NCI-H1417 treated with DMSO at 0.1 percent for 48 hours (cell line): ENCODE measurements at places on chromosomes 11 and 22.

DNA sequence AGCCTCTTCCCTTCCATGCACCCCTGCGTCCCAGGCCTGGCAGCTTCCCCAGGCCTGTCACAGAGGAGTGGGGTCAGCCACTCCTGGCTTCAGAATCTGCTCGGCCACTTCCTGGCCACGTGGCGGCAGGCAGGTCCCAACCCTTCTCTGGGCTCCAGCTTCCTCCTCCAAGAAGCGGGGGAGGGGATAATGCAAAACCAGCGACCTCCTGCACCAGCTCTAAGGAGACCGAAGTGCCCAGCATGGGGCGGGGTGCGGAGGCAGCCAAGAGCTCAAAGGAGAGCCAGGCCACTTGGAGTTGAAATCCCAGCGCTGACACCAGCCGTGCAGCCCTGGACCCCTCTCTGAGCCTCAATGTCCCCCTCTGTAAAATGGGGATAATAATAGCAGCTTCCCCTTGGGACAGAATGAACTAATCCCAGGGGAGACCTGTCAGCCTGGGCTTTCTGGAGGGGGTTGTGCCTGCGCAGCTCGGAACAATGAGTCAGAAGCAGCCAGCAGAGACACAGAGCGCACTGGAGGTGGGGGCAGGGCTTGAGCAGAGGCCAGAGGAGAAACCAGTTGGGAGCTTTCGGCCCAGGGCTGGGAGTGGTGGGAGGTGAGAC is 22.8 kb upstream of the PICK1 start:
- no peak for DNase-seq

GRCh38 chr11:121418625-121419114 is 33.4 kb upstream of the SORL1 start:
- no peak for DNase-seq

DNA sequence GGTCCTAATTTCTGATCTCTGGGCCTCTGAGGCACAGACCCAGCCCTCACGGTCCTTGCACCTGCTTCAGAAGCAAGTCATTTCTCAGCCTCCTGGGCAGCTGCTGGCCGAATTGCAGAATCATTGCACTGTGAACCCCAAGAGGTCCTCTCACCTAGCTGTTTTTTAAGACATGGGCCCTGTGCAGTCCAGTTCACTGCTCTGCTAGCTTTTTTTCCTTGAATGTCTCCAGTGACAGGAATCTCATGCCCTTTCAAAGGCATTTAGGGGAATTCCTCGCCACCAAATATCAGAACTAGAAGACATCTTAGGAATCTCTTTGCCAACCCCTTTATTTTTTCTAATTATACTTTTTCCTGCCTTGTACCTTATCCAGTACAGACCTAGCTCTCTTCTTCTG is 35.6 kb upstream of the TP53I11 start:
- DNase-seq, result no peak

DNA sequence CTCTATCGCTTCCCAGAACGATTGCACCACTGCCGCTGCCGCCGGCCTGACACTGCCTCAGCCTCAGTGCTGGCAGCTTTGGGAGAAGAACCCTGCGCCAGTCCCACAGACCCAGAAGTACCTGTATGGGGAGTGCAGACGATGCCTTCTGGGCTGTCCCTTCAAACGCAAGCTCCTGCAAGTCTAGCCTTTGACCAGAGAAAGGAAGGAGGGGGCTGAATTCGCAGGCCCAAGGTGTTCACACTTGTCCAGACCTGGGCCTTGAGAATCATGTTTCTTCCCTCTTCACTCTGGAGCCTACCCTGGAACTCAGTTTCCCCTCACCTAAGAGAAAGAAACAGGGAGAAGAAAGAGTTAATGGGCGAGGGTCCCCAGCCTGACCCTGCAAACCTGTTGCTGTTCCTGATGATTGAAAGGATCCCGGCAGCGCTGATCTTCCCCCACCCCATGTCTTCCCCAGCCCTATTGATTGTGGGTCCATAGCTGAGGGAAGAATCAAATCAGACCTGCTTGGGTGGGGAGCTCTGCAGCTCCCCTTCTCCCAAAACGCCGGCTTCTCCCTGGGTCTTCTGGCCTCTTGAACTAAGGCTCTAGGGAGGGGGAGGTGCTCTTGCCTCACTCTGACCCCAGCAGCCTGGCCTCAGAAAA is 786 bp upstream of the MCAM start:
- DNase-seq, result no peak

DNA sequence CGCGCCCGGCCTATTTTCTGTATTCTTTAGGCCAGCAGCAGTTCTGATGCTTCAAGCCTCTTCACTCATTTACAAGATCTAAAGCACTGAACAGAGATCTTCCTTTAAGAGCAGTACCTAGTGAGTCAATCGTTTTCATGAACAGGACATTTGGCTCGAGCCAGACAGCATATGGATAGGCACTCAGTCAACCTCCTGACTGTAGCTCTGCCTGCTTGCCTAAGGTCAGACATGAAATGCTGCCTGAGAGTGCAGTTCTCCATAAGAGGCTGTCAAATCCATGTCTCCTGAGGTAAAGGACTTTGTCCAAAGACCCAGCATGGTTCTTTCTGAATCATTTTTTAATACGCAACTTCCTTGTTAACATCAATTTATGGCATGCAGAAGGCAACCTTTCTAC is 941.2 kb downstream of the DLG2 start:
- no peak for DNase-seq

DNA sequence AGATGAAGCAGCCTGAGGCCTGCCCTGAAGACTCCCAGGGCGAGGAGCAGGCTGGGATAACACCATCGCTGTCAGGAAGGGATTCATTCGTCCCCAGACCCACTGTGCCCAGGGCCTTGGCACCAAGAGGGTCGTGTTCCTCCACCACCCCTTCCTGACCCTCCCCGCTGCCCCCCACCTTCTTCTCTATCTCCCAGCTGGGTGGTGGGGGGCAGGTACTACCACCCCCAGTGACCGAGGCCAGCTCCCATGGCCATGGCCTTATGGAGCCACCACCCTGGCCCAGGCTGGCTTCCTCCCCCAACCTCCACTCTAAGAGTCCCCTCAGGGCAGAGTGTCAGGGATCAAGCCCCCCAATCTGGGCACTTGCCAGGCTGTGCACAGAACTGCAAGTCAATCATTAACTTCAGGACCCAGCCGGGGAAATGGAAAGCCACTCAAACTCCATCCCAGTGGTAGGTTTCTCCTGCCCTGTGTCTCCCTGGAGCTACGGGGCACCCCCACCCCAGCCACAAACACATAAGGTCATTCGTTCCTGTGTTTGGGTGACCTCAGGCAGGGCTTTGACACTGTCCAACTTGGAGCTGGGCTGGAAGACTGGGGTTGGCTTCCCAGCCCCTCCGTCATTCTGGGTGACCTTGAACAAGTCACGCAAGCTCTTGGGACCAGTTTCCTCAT is 33.3 kb upstream of the WNT11 start:
- no peak for DNase-seq

DNA sequence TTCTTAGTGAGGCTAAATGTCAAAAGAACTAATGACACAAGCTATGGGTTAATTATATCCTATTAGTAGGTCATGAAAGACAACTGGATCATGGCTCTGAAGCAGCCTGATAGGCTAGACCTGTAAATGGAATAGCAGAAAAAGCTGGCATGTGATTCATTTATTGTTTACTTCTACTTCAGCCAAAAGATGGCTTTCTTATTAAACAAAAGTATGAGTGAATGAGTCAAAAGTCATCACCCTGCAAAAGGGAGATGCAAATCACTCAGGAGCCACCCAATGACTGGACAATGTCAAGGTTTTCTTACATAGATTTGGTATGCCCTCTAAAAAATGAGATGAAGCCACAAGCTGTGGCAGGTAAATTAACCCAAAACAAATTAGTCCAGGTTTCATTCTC is 138.0 kb downstream of the TRPC6 start:
- no peak for DNase-seq

DNA sequence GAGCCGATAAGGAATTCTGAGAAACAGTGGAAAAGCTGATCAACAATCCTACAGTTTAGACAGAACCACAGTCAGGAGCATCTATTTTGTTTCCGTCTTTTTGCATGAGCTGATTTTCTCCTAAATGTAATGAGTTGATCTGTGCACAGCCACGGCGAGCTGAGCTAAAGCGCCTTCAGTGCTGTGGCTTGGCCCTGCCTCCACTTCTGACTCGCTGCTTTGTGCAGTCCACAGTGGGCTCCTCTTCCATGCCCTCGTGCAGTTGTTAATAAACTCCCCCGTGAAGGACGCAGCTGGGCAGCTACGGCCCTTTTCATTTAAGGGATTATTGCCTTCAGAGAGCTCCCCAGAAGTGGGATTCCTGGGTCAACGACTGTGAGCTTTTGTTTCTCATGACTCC is 39.4 kb downstream of the SCUBE1 start:
- DNase-seq, result no peak

- no peak for DNase-seq
Measured at GRCh38 chr11:61593151-61593550, 12.3 kb upstream of the SYT7 start.

- no peak for DNase-seq
Measured at GRCh38 chr11:119758291-119758690, 29.3 kb upstream of the NECTIN1 start.

GRCh38 chr22:37659066-37659896 is 758 bp downstream of the PDXP start:
- DNase-seq, result no peak

- no peak for DNase-seq
Measured at GRCh38 chr11:112971195-112971594, 10.0 kb downstream of the NCAM1 start.
